Spinal cord (tissue), 10 donors: ENCODE measurements at places on chromosomes 7 and 10. TPM values are rescaled to one million over a fixed set of nuclear protein-coding genes. Genes with fewer than 3 reads are reported as not detected.

DNA sequence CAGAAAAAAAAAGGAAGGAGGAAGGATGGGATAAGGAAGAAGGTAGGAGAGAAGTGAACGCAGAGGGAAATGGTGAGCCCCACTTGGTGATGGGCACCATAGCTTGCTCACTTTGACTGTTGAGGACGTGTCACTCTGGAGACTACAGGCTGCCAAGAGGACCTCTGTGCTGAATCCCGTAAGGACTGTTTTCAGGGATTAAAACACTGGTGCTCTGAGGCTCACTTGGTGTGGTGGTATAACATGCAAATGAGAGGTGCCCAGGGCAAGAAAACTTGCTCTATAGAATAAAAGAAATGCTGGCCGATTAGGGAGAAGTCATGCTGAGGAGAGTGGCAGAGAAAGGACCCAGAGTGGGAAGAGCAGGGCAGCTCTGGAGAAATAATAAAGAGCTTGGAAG, 5.3 kb upstream of the IL2RA start:
- DNase-seq: no peak

DNA sequence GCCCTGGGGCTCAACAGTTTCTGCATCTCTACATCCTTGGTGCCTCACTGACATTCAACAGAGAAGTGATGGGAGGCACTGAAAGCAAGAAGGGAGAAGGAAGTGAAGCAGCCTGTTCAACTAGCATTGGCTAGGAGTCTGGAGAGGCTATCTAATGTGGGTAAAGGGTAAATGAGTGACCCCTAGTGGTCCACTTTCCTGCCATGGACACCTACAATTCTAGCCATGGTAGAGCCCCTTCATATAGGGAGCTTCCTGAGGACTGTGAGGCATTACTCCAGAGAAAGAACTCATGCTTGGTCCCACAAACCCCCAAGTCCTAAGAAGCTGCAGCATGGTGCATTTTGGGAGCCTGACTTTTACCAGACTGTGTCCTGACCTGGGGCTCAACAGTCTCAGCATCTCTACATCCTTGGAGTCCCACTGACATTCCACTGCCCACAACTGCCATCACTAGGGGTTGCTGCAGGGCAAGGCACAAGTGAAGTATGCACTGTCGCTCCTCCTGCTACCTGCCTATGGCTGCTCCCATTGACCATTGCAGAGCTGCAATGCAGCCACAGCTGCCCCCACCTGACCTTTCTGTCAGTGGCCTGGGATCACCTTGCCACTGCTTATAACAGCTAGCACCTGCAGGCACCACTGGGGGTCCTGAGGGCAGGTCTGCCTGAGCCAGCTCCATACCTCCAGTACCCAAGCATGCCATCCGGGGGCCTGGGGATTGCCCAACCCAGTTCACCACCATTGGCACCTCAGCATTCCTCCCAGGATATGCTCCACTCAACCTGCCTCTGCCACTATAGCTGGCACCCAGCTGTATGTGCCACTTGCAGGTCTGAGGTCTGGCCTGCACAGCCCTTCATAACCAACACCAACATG, 44.1 kb upstream of the CDK6 start:
- no peak for DNase-seq

DNA sequence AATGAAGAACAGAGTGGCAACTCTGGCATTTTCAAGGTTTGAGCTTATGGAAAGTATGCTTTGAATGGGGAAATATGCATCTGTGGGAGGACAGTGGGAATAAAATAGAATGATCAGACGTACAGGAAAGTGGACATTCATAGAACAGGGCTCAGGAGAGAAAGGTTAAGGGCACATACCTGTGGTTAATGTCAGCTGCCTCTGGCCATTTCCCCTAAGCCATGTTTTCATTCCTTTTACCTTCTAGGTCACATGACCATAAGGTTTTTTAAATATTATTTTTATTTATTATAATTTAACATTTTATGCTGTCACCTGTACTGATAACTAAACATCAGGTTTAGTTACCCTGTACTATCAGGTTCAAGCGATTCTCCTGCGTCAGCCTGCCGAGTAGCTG, 52.8 kb downstream of the LRRC4 start:
- DNase-seq: no peak

GRCh38 chr10:126833542-126833941, 71.7 kb upstream of the DOCK1 start:
- DNase-seq: no peak

- DNase-seq: no peak
Measured at GRCh38 chr7:151299530-151299929, 42.1 kb upstream of the NUB1 start.

GRCh38 chr7:12389089-12389700, 14.5 kb downstream of the VWDE start:
- DNase-seq: peak; percentile 12

DNA sequence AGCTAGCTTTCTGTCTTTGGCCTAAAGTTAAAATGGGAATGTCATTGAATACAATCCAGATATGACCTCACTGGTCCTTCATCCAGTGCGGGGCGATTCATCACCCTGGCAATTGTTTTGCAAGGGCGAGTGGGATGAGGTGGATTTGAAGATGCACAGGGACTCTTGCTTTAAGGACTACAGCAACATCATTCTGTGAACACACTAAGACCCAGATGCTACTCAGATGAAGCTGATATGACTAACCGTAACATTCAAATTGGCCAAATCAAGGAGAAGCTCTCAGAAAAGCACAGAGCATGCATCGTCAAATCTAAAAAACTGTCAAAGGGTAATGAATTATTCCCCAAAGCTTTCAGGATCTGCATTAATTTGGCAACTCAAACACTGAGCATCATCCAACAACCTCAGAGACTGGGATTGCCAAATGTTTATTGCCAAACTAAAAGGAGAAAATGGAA, 12.8 kb downstream of the CPA1 start:
- no peak for DNase-seq

DNA sequence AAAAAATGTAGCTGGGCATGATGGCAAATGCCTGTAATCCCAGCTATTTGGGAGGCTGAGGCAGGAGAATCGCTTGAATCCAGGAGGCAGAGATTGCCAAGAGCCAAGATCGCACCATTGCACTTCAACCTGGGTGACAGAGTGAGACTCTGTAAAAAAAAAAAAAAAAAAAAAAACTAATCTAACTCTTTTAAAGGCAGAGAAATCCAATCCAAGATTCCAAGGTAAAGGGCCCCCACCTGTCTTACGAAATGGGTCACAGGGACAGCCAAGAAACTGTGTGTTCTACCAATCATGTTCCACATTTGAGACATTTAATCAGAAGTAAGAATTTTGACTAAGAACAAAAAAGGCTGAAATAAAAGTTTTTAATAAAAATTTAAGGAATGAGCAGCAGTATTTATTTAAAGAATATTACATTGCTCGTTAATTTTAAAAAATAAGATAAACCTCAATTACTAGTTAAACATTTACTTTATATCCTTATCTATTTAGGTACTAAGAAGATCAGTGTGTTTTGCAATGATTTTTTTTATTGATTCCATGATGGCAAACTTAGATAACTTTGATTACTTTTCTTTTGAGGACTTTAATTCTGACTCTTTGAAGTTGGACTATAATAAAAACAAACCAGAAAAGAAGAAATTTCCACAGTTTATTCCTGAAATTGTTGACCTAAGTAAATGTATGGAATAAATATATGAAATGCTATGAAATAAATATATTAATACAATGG, 6.7 kb upstream of the OAT start:
- no peak for DNase-seq

DNA sequence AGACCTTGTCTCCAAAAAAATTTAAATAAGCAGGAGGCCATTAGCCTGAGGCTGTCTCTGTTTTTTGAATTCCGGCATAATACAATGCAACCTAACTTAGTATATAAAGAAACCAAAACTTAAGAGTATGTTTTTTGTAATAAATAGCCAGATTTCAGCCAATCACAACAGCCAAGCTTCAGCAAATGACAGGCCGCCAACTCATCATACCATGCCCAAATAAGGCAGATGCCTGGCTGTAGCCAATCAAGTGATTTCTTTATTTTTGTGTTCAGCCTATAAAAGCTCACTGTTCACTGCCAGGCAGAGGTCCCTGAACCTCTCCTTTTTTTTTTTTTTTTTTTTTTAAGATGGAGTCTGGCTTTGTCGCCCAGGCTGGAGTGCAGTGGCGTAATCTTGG, 12.7 kb upstream of the PURB start:
- DNase-seq: no peak

DNA sequence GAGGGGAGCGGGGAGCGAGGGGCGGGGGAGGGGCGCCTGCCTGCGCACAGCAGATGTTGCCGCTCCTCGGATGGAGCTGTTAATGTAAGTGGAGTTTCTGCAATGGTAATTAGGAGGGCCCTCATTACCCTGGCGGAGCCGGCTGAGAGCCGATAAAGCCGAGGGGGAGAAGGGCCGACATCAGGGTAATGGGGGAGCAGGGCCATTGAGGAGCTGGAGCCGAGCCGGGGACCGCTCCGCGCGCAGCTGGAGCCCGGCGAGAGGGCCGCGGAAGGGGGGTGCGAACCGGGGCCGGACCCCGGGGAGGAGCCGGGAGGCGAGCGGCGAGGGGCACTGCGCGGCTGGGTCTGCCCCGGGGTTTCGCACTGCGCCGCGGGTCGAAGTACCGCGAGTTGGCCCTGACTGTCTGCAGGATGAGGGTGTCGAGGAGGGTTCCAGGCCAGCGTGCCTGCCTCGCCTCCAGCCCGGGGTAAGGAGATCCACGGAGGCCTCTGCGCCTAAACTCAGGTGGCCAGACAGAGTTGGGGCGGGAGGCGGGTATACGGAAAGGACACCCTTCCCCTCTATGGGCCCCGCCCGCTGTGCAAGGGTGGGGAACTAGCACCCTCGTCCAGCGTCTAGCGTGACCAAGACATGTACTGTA, 55.0 kb upstream of the LBX1 start:
- DNase-seq: no peak

DNA sequence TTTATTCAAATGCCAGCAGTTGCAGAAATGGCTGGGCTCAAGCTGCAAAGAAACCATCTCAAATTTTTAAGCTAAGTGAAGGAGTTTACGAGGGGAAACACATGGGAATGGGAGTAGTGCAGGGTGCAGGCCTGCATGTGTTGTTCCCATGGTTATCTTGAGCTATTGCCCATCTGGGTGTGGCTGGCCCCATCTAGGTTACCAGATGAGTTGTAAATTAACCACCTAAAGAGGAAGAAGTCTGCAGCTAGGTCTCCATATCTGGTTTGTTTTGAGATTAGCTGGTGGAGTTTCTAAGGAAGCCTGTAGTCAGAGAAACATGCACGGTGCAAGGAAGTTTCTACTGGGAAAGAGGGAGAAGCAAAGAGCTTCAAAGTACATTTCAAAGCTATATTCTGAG, 23.3 kb upstream of the STEAP2 start:
- DNase-seq: no peak

DNA sequence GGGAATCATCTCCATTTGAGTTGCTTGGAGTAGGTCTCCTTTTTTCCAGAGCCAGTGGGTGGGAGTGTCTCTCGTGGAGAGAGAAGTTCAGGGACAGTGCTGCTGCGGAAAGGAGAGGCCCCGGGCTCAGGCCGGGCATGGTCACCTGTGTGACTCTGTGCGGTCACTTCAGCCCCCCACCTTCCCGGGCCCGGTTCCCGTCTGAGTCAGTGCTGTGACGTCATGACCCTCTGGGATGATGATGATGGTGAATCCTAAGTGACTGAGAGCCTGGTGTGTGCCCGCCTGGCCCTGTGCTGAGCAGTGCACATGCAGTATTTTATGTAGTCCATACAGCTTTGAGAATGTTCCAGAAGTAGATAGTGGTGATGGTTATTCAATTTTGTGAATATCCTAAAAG, 32.6 kb upstream of the AP5Z1 start:
- DNase-seq: no peak

DNA sequence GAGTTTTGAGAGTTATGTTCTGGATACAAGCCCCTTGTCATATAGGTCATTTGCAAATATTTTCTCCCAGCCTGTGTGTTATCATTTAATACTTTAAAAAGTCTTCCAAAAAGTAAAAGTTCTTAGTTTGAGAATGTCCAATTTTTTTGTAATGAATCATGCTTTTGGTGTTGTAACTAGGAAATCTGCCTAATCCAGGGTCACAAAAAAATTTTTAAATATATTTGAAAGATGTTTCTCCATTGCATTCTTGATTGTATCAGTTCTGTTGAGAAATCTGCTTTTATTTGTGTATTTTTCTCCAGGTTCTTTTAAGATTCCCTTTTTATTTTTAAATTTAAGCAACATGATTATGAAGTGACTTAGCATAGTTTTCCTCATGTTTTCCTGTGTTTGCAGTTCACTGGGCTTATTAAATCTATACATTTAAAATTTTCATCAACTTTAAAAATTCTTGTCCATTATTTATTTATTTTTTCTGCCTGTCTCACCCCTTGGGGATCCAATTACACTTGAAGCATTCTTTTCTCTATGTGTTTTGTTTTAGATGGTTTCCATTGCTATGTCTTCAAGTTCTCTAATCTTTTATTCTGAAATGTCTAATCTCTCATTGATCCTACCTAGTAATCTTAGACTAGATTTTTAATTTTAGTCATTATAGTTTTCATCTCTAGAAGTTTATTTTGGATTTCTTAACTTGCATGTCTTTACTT, 47.0 kb downstream of the CCDC71L start:
- DNase-seq: no peak

DNA sequence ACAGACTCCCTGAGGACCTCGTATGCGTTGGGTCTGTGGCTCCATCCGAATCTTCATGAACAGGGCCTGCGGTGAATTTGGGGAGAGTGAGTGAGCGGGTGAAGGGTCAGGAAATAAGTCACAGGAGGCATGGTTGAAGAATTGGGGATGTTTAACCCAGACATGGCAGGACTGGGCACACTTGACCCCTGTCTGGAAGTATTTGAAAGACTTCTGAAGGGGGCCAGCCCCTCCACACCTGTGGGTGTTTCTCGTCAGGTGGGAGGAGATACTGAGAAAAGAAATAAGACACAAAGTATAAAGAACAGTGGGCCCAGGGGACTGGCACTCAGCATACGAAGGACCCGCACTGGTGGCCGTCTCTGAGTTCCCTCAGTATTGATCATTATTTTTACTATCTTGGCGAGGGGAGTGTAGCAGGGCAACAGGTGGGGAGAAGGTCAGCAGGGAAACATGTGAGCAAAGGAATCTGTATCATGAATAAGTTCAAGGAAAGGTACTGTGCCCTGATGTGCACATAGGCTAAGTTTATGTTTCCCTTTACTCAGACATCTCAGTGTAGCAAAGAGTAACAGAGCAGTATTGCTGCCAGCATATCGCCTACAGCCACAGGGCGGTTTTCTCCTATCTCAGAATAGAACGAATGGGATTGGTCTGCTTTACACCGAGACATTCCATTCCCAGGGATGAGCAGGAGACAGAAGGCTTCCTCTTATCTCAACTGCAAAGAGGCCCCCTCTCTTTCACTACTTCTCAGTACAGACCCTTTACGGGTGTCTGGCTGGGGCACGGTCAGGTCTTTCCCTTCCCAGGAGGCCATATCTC, 38.2 kb upstream of the PFKFB3 start:
- no peak for DNase-seq

DNA sequence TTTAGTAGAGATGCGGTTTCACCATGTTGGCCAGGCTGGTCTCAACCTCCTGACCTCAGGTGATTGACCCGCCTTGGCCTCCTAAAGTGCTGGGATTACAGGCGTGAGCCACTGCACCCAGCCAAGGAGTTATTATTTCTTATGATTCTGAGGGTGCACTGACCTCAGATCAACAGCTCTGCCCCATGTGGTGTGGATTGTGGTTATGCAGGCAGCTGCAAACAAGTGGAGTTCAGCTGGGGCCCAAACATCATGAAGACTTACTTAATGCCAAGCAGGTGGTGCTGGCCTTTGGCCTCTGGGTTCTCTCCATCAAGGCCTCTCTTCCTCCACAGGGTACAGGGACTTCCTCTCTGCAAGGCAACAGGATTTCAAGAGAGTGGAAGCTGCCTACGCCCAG, 45.1 kb upstream of the OPTN start:
- DNase-seq: no peak

VWA2 gene
- 4.1 TPM for total RNA-seq

DYNC1I1 gene
- total RNA-seq: 66.8 TPM

PNLIPRP1 gene
- total RNA-seq: not detected

PTF1A gene
- 0.22 TPM for total RNA-seq

MTPN gene
- 80.0 TPM for total RNA-seq

SPDYE1 gene
- not detected for total RNA-seq
